GF-D8 (cell line): ENCODE measurements at places on chromosomes 1 and 21.
A peak's percentile ranks its signal among the peaks of the same experiment; 100 is the strongest.

- DNase-seq = no peak
Observed at GRCh38 chr1:183080406-183080805, 57.2 kb downstream of the LAMC1 start.

DNA sequence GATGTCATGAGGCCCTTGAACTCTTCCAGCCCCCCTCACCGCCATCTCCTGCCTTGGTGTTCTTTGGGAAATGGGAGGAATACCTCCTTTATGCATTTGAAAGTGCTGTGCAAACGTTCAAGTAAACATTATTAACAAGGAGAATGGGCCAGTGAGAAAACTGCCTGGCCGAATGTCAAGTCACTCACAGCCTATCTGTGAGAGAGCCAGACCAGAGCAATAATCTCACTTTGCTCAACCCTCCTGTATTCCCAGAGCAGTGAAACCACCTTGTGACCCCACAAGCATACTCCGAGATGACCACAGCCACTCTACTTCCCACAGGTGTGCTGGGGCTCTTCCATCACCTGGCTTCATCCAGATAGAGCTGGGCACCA, 5.2 kb downstream of the TAL1 start:
- no peak for DNase-seq

DNA sequence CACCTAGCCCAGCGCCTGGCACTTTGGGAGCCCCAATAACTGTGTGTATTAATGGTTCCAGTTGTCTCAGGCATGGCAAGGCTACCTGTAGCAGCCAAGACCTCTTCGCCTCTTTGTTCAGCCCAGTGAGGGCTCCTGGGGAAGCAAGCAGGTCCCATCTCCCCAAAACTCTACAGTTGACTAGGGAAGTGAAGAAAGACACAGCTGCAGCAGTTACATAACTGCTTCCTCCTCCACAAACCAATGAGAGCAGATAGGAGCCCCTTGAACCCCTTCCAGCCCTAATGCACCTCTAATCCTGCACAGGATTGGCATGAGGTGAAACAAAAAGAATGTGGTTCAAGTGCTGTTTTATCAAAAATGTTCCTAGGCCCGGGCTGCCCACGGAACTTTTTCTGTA, 100.5 kb downstream of the SYF2 start:
- DNase-seq = peak; percentile 92

GRCh38 chr1:160887071-160887470, 2.1 kb upstream of the ITLN1 start:
- DNase-seq = no peak

GRCh38 chr1:160101717-160102522, 3.5 kb upstream of the IGSF8 start:
- DNase-seq = no peak

DNA sequence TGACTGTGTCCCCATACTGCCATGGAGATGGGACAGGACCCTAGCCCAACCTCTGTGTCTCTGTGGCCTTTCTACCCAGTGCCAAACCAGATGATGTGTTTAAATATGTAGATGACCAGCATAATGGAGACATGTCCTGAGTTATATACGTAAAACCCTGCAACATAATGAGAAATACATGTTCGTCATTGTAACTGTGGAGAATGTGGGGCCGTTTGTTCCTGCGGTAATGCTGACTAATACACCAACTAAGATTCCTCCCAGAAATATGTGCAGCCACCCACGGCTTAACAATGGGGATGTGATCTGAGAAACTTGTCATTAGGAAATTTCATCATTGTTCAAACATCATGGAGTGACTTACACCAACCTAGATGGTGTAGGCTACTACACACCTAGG, 71.7 kb upstream of the SIM2 start:
- DNase-seq = no peak

- no peak for DNase-seq
Observed at GRCh38 chr1:174964972-174965361, 34.8 kb upstream of the CACYBP start.

- no peak for DNase-seq
Observed at GRCh38 chr1:4978660-4979390, 324.4 kb downstream of the AJAP1 start.

DNA sequence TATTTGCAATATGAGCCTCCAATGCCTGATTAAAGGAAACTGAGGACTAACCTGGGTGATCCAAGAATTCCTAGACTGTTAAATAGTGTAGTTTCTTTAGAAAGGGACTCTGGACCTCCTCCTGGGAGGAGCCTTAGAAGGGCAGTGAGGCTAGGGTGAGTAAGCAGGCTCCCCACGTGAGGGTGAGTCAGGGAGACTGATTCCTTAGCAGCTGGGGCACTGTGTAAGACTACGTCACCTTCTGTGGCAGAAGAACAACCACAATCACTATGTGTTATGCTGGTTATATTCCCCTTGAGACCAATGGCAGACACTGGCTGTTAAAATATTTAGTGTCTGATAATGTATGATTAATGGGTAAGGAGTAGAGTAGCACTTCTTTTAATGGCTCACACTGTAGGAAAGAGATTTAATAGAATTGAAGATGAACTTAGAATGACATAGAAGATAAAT, 53.3 kb upstream of the SYT14 start:
- no peak for DNase-seq

DNA sequence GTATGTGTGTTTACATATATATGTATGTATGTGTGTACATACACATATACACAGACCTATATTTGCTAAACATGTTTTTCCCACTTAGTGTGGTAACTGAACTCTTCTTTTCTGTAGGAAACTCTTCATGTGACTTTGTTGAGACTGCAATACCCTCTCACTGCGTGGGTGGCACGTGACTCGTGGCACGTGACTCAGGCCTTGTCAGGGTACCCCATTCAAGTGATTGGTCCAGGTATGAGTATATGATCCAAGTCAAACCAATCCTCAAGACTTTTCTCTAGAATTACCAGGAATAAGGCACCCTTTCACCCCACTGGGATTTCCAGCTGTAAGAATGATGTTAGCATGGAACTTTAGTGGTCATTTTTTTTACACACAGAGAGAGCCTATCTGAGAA, 149.2 kb upstream of the KCNK2 start:
- no peak for DNase-seq

GRCh38 chr1:228801068-228801467, 65.8 kb downstream of the RHOU start:
- no peak for DNase-seq

DNA sequence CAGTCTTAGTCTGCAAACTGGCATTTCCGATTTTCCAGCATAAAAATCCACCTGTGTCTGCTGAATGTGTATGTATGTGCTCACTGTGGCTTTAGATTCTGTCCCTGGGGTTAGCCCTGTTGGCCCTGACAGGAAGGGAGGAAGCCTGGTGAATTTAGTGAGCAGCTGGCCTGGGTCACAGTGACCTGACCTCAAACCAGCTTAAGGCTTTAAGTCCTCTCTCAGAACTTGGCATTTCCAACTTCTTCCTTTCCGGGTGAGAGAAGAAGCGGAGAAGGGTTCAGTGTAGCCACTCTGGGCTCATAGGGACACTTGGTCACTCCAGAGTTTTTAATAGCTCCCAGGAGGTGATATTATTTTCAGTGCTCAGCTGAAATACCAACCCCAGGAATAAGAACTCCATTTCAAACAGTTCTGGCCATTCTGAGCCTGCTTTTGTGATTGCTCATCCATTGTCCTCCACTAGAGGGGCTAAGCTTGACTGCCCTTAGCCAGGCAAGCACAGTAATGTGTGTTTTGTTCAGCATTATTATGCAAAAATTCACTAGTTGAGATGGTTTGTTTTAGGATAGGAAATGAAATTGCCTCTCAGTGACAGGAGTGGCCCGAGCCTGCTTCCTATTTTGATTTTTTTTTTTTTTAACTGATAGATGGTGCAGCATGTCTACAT, 2.5 kb upstream of the OLFML3 start:
- peak; percentile 63 for DNase-seq

DNA sequence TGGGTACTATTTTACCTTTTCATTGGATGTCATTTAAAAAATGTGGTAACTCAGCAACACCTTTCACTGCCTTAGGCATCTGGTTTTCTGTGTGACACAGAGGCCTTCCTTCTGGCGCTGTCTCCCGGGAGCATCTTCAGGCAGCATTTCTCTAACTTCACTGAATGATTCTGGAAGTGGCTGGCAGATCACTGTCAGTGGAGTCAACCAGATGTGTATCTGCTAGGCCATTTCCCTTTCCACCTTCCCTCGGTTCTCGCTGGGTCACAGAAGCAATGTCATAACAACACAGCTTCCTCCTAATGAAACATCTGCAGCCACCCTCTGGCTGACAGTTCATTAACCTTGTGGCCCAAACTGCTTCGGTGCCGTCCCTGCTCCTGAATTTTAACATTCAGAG, 137.8 kb downstream of the KIF26B start:
- peak; percentile 69 for DNase-seq

DNA sequence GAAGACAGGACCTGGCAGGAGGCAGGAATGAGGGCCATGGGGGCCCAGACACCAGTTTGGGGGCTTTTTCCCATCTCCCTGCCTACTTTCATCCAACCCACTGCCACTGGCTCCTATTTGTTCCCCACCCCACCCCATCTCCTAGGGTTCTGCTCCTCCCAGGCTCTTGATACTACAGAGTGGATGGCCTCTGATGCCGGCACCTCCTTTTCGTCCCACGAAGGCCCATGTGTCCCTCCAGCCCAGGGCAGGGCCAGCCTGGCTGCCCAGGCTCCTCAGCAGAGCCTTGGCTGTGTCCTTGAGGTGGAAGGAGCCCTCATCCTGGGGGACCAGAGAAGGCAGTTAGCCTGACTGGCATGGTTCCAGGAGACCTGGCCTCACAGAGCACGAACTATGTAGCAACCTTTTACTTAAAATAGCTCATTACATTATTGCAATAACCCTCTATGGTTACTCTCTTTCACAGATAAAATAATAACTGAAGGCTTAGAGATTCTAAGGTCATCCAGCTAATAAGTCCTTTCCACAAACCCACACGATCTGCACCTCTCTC, 3.5 kb downstream of the POMGNT1 start:
- no peak for DNase-seq

GRCh38 chr1:177571485-177572076, 398.3 kb downstream of the SEC16B start:
- no peak for DNase-seq

- DNase-seq = no peak
Observed at GRCh38 chr1:229271448-229272159, 693 bp downstream of the RAB4A start.

DNA sequence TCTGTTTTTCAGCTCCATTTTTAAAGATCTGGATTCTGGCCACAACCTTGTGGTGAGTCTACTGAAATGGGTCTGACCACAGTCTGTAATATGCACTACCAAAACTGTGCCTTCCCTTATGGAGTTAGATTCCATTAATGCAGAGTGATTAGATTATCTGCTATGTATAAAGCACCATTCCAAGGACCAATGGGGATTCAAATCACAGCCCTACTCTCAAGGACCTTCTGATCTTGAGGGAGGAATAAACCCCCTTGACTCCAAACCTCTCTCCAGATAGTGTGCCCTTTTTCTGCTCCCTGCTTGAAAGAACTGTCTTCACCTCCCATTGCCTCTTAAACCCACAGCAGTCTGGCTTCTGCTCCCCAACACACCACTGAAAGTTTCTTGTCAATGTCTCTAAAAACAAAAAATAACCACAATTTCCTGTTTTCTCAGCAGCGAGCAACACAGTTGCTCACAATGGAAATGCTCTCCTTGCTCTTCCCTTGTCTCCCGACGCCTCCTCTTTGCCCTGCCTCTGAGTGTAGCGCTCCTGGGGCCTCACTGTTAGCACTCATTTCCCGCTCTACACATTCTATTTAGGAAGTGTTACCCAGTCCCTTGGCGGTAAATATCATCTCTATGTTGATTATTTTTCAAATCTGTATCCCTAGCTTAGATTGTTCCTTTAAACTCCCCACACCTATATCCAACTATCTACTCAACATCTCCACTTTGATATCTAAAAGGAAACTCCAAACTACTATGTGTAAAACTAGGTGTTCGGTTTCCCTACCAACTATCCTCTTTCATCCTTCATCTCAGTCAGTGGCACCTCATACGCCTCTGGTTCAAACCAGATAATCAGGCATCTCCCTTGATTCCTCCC, 13.6 kb downstream of the PCNX2 start:
- no peak for DNase-seq

DNA sequence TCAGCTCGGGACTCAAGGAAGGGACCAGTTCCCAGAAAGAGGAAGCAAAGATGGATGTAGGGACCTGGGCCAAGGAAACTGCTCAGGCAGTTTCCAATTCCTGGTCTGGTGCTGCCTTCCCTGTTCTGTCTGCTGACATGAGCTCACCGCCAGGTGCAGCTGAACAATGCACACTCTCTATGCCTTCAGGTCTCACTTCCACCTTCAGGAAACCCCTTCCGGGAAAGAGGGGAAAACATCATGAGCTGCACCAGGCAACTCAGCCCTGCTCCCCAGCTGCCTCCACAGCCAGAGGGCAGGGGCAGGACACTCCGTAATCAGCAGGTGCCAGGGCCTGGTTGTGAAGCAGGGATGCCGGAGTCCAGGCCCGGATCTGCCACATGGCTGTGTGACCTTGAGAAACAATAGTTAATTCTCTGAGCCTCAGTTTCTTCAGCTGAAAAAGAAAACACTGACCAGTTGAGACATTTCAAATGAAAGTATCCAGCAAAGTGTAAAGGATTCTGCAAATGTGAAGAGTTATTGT, 27.8 kb downstream of the SMIM12 start:
- DNase-seq = no peak

DNA sequence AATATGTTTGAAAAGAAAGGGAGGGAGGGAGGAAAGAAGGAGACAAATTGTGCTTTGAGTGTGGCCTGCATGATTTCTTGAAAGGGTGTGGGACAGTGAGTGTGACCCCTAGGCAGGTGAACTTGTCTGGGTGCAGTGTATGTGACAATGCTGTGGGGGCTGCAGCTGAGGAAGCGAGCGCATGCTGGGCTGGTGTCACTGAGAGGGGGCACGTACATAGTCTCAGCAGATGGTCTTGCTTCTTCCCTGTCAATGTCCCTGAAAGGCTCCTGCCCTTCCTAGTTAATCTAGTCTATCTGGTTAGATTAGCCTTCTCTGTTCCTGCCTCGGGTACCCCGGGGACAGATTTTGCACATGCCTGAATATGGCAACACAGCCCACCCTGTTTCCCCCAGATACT, 9.8 kb downstream of the FAAH start:
- no peak for DNase-seq

DNA sequence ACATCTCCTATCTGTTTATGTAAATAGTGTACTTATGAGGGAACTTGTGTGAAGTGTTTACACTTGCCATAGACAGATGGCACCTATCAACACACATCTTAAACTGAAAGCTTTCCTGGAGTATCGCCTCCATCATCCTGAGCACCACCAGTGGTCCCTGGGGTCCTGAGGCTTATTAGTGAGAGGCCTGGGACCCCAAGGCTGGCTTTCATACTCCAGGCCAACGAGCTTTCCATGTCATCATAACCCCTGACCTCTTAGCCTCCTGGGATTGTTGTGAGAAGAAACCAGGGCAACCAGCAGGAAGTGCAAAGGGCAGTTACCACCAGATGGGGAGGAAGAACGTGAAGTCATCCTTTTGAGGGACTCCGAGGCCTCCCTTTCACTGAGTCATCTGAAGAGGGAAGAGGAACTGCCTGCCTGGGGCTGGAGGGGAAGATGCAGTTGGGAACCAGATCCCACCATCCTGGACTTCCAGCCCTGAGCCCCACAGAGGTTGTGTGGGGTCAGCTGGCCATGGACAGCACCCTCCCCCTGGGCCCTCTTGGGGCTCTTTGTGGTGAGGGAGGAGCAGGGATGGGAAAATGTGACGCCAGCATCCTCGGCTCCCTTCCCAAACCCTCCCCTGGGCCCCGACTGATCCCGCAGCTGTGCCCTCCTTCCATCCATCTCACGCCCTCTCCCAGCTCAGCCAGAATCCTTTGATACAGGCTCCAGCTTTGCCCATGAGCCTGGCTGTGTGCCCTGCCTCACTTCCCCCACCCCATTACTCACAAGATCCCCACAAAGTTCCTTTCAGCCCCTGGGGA, 5.8 kb downstream of the INKA2 start:
- DNase-seq = peak; percentile 91
